D721Med (cell line): ENCODE measurements at places on chromosomes 2 and 18.

- DNase-seq = no peak
Observed at GRCh38 chr2:126650994-126651393, 5.0 kb upstream of the GYPC start.

GRCh38 chr2:218482651-218483050 is 63.7 kb downstream of the VIL1 start:
- no peak for DNase-seq

- peak; percentile 41 for DNase-seq
Observed at GRCh38 chr2:6773007-6773693, 92.6 kb downstream of the CMPK2 start.

DNA sequence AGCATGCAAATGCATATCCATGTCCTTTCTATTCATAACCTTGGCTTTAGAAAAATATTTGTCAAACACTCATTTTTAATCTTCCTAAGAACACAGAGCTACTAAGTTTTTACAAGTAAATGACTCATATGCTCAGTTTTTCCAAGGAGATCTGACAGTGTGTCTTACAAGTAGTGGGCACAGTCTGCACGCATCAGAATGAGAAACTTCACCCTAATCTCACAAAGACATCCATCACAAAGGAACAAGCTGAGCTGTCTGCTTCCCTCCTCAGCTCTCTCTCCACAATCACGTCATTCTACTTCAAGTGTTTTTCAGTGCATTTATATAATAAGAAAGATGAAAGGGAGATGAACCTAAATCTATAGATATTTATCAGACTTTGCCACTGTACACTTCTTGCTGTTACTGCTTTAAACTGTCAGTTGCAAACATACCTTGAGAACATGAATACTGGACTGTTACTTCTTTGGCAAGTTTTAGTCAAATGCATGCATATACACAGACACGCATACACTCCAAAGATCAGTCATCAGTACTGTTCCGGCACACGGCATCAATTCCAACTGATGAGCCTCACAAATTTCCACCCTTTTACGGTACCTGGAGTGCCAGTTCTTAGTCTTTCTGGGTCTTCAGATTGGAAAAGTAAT is 75.7 kb downstream of the RBMS1 start:
- DNase-seq = no peak

DNA sequence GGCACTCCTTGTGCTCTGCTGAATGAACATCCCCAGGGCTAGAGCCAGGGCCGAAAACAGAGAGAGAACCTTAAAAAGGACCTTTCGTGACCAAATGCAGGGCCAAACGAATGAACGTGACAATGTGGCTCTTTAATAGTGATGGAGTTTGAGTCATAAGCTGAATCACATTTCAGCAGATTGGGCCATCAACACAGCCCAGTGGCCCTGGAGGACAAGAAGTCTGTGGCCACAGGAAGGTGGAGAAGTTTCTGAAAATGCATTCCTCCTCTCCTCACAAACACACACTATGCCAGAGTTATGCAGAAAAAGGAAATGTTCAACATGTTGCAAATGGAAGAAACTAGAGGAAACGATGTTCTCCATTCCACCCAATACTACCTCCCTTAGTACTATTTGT is 415.8 kb downstream of the HRH4 start:
- no peak for DNase-seq

- DNase-seq = no peak
Observed at GRCh38 chr2:190693533-190694232, 44.8 kb downstream of the NAB1 start.

GRCh38 chr2:48529676-48530032 is 300 bp upstream of the STON1 start:
- no peak for DNase-seq

GRCh38 chr2:155418753-155419152 is 720.3 kb downstream of the KCNJ3 start:
- no peak for DNase-seq

DNA sequence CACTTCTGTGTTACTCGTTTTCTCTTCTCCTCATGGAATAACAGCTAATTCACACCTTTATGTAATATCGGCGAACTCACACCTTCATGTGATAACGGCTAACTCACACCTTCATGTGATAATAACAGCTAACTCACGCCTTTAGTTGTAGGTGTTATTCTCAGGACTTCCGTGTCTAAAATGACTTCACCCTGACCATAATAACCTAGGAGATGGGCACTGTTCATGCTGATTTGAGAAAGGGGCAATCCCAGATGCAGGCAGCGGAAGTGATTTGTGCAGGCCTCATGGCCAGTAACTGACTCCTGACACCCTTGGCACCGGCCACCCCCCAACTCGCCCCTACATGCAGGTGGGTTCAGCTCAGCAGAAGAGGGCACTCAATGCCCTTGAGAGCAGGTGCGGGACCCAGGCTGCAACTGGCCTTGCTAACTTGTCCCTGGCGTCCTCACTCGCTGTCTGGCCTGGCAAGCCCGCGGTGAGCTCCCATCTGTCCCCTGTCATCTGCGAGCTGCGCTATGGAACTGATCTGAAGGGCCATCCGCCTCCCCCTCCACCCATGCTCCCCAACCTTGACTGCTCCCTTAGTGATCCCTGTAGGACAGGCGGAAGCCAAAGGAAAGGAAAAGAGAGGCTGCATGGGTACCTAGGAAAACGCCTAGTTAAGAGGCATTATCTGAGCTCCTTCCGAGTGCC is 42.6 kb upstream of the MTCL1 start:
- no peak for DNase-seq

GRCh38 chr2:27622921-27623384 is 5.9 kb downstream of the CCDC121 start:
- DNase-seq = no peak

DNA sequence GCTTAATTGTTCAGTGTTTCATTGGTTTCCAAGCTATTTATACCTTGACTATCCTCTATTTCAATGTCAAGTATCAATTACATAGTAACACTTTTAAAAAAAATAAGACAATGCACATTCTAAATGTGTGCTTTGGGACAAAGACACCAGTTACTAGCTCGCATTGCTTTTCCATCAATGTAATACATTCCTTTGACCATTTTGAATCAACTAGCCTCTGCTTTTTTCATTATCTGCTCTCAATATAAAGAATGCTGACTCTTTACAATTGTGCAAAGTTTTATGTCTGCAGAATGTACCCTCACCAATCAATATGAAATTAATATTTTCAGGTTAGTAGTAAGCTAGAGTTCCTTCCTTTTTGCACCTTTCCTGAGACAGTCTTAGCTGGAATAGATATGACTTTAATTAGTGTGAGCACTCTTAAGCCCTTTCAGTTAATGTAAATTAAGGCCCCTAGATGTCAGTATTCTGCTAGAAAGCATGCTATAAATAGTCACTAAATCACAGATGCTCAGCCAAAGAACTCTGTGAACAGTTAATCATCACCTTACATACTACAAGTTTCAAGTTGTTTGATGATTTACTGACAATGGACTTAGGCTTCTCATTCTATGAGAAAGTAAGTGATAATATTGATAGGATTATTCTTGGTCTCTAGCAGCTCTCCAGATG is 413.6 kb downstream of the PTH2R start:
- DNase-seq = no peak

DNA sequence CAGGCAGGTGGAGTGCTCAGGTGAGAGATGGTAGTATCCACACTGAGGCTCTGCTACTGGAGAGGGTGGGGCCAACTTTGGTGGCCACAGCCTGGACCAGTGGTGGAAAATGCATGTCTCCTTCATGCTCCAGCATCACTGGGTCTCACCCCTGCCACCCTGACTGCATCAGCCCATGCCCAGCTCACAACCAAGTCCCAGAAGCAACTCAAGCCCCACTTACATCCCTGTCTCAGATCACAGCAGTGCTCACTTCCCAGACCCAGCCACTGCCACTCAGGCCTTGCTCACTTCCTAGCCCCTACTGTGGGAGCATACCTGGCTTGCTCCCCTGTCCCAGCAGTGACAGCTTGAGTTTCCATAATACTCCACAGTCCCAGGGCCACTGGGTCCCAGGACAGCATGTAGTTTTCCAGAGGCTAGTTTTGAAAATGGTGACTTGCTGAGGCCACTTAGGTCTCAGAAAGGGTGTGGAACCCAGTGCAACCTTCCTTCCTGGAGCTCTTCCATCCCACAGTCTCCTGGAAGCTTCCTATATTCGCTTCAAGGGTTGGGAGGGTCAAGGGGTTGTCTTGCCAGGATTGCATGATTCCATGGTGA is 58.8 kb downstream of the GPC1 start:
- DNase-seq = no peak

DNA sequence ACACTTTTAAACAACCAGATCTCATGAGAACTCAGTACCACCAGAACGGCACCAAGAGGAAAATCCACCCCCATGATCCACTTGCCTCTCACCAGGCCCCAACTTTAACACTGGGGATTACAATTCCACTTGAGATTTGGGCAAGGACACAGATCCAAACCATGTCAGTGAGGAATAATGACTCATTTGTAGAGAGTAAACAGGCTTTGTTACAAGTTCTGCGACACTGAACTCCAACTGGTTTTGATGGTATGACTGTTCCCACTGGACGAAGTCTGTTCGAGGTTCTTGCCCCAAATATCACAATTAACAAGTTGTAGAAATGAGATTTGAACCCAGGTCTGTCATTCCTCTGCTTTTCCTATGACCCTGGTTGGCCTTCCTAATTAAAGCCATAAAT is 718.1 kb upstream of the ID2 start:
- no peak for DNase-seq

DNA sequence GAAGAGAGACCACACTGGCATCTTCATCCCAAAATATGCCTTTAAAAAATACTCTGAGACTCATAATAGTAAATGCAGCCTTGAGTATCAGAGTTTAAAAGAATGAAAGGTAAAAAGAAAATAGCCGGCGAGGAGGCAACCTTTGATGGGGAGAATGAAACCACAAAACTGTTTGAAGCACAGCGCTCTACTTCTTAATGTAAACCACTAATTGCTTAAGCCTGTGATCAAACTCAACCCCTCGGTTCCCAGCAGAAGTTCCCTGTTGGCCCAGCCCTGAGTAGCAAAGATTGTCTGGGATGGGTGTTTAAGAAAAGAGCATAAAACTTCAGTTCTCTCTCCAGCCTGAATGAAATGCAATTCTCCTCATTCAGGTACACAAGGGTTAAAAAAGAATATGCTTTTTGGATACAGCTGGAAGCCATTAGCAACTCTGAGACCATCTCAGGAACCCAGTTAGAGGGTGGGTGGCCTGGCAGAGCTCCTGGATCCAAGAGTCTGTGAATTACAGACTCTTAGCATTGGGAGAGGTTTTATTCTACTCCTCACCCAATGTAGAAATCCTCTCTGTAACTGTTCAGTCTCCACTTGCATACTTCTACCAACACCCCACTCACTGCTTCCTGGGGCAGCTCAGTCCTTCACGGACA is 44.8 kb downstream of the VIT start:
- DNase-seq = no peak

DNA sequence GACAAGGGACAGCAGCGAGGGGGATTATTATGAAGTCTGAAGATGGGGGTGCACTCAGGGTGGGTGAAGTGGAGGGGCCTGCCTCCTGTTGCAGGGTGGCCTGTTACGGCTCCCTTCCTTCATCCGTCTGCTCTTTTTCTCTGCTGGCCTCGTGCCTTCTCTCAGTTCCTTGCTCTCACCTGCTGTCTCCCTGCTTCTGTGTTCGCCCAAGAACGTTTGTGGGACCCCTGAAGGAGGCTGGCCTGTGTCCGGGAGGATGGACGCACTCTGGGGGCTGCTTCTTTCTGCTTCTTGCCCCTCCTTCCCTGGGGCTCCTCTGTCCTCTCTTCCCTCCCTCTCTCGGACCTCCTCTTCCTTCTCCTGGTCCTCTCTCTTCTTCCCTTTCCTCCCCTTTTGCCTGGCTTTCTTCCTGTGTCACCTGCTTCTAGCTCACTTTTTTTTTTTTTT is 13.8 kb downstream of the MROH2A start:
- no peak for DNase-seq

DNA sequence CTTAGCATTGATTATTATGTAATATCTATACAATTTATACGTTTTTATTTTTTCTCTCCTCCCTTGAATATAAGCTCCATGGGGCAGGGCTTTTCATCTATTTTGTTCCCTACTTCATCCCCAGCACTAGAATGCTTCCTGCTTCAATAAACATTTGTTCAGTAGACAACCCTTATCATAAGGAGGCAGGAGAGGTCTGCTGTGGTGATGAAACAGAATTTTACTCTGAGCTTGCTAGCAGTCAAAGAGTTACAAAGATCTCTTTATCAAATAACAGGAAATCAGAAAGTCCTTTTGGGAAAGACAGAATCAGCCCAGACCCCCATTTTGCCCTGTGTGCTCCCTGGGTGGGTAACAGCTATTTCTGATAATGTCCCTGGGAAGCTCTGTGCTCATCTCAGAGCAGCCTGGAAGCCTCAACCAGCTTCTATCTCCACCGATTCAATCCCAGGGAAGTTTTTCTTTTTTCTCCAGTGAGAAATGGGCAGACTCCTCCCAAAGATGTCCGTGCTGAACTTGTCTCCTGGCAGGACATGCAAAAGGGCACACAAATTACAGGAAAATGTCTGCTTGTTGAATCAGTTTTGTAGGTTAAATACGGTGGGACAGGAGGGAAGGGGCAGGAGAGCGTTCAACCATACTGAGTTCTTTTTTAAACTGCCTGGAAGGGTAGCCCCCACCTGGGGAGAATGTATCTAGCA is 84.7 kb upstream of the PKDCC start:
- DNase-seq = no peak

DNA sequence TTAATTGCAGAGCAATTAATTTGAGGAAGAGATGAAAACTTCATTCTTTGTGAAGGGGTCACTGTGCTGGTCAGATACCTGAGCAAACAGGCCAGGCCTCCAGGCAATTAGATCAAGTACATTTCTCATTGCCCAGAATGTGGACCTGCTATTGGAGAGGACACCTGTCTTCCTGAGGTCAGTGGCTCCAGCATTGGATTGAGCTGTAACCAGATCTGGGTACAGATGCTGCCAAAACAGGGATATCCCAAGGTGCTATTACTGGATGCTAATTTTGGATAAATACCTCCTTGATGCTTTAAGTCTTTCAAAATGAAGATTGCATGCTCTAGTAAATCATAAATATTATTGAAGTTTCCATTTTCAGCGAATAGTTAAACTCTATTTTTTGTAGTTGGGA is 131.5 kb downstream of the FAM161A start:
- DNase-seq = no peak
